ENCODE measurements at places on chromosomes 5 and 9.

GRCh38 chr5:74969726-74970125, 82.6 kb downstream of the GCNT4 start:
- DNase-seq: no peak

GRCh38 chr9:116003397-116003796, 150.2 kb upstream of the PAPPA start:
- DNase-seq: no peak

DNA sequence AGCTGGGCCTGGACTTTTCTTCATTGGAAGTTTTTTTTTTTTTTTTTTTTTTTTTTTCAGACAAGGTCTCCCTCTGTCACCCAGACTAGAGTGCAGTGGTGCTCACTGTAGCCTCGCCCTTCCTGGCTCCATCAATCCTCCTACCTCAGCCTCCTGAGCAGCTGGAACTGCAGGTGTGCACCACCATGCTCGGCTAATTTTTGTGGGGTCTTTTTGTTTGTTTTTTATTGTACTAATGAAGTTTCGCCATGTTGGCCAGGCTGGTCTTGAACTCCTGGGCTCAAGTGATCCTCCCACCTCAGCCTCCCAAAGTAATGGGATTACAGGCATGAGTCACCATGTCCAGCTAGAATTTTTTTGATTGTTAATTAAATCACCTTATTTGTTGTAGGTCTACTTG, 3.6 kb downstream of the DNAJC18 start:
- no peak for DNase-seq

DNA sequence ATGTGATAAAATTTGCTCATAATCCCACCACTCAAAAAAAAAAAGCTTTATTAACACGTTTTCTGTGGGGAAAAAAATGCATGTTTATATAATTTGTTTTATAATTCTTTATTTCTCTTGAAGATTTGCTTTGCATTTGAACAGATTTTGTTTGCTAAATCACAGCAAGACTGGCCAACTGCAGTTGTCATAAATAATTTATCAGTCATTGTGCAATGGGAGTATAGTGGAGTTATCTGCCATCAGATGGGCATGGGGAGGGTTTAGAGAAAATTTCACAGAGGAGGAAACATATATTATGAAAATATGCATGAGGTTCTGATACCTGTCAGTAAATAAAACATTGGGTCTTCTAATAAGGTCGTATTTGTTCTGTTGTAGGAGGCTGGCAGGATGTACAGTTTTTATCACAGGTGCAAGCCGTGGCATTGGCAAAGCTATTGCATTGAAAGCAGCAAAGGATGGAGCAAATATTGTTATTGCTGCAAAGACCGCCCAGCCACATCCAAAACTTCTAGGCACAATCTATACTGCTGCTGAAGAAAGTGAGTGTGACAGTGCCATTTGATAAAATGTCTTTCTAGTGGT, 23.8 kb downstream of the HSDL2 start:
- no peak for DNase-seq
